ENCODE measurements at places on chromosomes 6 and 20.

DNA sequence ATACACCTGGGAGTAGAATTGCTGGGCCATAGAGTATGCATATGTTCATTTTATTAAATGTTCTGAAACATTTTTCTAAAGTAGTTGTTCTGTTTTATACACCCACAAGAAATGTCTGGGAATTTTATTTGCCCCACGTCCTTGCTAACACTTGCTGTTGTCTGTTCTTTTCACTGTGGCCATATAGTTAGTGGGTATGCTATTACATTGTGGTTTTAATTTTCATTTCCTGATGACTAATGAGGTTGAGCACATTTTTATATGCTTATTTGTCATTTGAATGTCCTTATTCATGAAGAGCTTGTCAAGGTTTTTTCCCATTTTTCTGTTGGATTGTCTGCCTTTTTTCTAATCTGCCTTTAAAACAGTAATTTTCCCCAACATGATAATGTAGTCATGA, 41.5 kb upstream of the TGM3 start:
- no peak for DNase-seq

DNA sequence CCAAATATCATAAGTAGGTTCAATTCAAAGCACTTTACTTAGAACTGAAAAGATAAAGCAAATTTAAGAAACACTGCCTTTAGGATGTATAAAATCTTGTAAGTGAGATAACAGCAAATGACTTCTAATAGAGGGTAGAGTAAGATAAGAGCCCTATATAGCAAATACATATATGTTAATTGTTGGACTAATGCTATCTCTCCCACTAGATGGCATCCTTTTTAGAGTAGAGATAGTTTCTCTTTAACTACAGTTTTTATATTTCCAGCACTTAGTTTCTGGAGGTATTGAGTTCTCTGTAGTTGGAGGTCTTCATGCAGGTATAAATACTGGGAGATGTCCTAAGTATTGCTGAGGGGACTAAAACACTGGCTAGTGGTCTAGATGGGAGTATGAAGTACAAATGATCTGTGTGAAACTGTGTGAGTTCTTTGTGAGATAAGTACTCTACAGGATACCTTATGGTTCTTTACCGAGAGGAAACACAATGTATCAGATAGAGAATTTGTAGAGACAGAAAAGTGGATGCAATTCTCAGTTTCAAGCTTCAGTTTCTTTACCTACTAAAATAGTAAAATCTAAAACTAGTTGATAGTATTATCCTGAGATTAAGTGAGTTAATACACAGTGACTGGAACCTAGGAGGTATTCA, 399.3 kb downstream of the KHDRBS2 start:
- DNase-seq, result no peak

DNA sequence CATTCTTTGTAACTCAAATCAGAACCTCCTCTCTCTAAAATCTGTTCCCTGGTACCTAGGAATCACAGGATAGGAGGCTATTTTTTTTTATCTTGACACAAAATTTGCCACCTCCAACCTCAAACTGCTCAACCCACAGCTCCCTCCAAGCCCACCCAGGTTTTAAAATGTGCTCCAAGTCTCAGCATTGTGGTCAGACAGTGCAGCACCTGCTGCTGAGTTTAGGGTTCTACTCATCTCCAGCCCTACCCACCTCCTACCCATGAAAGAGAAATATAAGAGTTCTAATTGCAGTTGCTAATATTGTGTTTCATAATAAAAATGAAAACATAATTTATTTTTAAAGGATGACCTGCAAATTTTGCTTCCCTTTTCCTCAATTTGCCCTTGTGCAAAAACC, 496.5 kb downstream of the MAFB start:
- DNase-seq, result no peak

DNA sequence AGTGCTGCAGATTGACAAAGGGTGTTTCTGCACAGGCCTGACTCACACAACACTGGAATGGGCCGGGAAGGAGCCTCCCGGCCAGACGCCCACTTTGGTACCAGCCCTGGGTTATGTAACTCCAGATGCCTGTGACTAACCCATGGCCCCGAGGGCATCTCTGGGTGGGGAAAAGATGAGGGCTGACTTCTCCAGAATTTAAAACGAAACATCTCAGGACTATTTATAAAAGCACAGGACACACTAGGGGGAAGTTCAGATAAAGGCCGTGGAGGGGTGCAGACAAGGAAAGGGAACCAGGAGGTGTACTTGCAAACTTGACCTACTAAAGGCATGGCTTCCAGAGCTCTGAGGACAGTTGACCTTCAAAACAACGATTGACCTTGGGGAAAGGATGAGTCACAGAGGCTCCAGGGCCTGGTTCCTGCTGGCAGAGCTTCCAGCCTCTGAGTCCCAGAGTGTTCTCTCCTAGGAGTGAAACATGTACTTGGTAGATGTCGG, 196.9 kb downstream of the NFATC2 start:
- DNase-seq, result no peak

DNA sequence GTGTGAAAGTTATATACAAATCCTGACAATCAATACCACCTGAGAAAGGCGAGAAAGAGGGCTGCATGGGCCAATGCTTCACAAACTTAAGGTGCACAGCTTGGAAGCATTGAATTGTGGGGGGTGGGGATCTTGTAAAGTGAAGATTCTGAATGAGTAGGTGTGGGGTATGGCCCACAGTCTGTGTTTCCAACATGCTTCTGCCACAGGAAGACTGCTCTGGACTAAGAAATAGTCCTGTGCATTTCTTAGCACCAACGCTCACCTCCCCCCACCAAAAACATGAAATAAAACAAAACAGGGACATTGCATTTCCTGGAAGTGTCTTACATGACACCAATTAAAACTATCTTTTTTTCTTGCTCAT, 21.9 kb upstream of the TRAM2 start:
- DNase-seq, result no peak

DNA sequence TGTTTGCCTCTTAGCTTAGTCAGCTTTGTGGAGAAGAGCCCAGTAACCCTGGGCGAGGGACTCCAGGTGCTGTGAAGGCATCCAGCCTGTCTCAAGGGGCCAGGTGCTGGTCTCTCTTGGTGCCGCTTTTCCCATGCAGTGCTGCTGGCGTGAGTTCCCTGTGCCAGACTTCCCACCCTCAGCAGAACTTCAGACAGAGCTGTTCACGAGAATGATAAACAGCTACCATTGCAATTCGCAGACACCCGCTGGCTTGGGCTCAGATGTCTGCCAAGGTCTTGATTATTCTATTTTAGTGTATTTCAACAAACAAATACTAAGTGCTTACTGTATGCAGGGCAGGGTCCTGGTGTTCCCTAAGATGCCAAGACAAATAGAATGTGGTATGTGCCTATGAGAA, 57.7 kb downstream of the RNF217 start:
- DNase-seq, result no peak

DNA sequence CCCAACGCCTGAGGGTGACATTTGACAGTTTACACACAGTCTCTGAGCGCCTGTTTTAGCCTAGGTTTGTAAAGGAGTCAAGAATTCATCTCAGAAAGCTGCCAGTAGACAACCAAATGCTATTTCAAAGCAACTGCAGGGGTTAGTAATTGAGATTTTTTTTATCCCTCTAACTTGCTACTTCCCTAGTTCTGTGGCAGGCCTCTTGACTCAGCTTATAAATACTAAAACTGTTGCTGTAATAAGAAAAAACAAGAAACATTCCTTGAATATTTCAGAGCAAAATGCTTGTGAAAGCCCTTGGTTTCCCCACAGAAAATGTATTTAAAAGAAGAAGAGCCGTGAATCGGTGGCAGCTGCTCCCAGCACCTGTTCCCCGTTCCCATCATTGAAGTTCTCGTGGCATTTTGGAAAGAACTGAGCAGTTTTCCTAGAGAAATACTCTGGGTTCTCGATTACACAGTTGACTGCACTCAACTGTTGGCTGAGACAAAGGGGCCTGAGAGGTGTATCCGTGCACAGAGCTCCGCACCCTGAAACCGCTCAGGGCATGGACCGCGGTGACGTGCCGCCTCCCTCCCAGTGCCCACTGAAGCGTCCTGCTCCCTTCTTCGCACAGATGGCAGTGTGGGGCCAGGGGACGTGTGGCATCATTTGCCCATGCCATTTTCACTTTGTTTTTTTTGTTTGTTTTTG, 20.9 kb downstream of the DLL1 start:
- DNase-seq, result no peak

DNA sequence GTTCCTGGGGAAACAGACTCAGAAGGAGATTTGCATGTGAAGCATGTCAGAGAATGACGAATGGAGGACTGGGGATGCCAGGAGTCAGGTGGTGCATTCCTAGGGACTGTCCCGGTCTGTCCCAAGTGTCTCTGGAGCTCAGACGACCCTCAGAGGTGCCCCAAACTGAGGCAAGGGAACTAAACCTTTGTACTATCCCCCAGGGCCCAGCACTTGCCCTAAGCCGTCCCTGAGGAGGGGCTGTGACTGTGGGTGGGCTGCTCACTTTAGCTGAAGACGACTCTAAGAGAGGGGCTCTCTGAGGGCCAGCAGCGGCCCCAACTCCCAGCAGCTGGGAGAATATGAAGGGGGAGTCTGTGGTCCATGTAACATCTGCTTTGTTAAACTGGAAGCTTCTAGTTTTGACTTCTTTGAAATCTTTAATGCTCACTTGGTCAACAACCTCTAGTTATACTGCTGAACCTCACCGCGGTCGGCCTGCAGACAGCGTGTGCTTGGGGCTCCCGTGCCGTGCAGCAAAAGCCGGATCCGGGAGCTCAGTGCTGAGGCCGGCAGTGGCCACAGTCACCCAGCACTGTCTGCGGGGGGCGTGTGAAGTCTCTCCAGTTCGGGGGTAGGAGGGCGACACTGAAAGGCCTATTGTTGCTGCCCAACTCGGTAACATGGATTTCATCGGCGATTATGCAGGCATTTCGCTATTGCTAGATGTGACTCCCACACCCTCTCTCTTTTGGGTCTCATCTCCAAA, 34.2 kb downstream of the TUBB2B start:
- DNase-seq, result no peak

DNA sequence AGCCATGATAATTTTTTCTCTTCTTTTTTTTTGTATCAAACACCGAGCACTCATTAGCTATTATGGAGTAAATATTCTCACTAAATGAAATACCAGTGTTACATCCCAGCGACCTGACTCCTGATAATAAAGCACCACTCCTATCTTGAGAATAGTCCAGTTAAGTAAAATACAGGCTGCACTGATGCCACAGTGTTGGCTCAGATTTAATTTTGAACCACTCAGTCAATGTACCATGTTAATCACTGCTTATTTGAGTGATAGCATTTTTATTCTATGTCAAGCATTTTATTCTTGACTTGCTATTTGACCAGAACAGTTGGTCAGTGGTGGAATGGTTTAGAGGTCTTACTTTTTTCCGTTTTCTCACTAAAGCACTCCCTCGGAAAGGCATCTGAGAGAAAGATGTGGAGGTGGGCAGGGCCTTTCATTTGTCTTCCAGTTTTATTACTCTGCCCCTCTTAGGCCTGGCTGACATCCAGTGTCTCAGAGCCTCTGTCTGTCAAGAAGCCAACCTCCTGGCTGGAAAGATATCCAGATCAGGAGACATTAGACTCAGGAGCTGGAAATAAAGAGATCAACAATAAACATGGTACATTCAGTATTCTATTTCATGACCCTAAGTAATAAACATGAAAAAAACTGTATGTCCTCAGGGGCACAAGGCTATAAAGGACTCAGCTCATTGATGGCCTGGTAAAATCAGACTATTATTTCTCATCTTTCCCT, 457.8 kb downstream of the EPM2A start:
- DNase-seq, result no peak

DNA sequence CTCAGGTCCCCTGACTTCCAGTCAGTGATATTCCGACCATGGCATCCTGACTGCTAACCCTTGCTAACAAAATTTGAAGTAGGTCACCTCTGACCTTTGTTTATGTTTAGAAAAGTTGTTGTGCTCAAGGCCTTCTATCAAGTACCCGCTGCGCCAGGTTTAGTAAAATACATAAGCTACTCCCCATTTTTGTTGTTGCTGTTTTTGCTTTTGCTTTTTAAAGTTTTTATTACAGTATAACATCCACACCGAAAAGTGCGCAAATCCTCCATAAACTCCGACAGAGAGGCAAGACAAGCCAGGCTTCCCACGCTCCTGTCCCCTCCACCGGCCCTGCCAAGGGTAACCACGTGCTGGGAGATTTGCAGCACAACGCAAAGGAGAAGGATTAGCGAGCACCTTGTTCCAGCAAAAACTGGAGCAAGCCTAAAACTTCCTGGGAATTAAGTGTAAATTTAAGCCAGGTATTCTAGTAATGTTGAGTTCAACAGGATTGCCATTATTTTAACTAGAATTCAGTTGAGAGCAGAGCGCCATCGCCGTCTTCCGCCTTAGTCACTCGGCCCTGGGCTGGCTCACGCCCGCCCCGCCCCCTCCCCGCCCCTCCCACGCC, 17.8 kb upstream of the HMGN4 start:
- no peak for DNase-seq

GRCh38 chr6:87274660-87275274, 47.6 kb upstream of the SMIM8 start:
- DNase-seq, result peak; percentile 37
